Neural crest cell (in vitro differentiated cells): ENCODE measurements at places on chromosomes 7 and 10.

DNA sequence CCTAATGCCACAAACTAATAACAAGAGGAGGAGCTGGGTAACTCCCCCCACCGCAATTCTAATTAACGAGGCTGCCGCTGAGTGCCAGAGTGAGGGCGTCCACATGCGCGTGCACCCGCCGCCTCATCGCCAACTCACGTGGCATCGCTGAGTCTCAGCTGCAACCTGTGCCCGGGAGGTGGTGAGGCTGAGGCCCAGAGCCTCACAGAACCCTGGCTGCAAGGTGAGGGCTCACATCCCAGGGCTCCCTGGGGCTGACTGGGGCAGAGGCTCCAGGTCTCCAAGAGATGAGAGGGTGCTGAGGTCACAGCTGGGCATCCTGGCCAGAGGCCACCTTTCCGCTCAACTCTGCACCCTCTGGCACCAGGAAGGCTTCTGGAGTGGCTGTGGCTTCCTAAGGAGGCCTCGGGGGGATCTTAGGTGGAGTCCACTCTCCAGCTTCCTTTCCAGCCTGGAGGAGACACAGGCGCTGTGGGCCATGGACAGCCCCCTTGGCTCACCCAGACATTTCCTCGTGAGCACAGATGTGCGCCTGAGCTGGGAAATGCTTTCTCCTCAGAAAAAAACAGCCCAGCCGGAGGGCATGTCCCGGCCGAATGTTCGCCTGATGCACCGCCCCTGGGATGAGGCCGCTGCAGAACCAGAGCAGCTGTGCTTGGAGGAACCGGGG lies 242.6 kb downstream of the MAD1L1 start:
- DNase-seq: no peak
- H3K4me1 ChIP-seq: no peaks in the 10 kb centered on the region
- peaks cover 3% of the 10 kb centered on the region for H3K36me3 ChIP-seq
- no peak overlapping the region for H3K27ac ChIP-seq
- H3K27me3 ChIP-seq: no peaks in the 10 kb centered on the region

DNA sequence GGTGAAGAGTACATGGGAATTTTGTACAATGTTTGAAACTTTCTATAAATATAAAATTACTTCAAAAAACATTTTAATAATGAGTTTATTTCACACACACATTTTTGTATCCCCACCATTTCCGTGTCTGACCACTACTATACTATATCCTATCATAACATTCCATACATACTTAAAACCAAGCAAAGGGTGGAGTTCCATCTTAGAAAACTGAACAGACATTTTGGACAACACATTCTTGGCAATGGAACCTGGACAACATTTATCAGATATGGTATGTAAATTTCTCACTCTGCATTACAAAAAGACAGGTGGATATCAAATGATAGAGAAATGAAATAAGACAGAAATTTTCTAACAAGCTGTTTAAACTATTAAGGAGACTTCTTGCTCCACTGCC lies 168.9 kb downstream of the TWIST1 start:
- H3K4me3 ChIP-seq: no peak overlapping the region
- no peak overlapping the region for H3K27ac ChIP-seq
- no peaks in the 10 kb centered on the region for H3K27me3 ChIP-seq
- peaks cover 13% of the 10 kb centered on the region for H3K4me1 ChIP-seq
- DNase-seq: no peak
- H3K36me3 ChIP-seq: no peaks in the 10 kb centered on the region

DNA sequence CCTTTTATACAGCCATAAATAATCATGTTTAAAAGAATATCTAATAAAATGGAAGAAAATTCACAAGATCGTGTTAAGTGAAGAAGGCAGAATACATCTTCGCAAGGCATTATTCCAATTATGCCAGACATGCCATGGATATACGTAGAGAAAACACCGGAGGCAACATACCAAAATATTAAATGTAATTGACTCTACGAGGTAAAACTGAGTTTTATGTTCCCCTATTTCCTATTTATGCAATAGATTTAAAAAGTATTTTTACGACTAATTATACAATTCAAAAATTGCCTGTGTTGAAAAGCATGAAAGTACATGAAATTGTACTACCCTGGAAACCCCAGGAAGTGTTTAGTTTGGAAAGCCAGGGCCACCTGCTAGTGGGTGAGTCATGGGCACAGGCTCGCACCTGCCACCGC lies 936 bp upstream of the REPIN1 start:
- H3K27me3 ChIP-seq: peaks cover 2% of the 10 kb centered on the region
- peak overlapping the region; percentile 83 for H3K4me3 ChIP-seq
- peaks cover 38% of the 10 kb centered on the region for H3K4me1 ChIP-seq
- peak overlapping the region; percentile 95 for H3K27ac ChIP-seq
- no peak for DNase-seq

- peak overlapping the region; percentile 73 for H3K4me3 ChIP-seq
- DNase-seq: peak; percentile 67
- H3K4me1 ChIP-seq: peaks cover 22% of the 10 kb centered on the region
- H3K36me3 ChIP-seq: no peaks in the 10 kb centered on the region
- H3K27ac ChIP-seq: peak overlapping the region; percentile 81
- H3K27me3 ChIP-seq: peaks cover 51% of the 10 kb centered on the region
These were observed 2.1 kb downstream of the PCOLCE start for GRCh38 chr7:100604028-100604975.

- H3K27ac ChIP-seq: no peak overlapping the region
- no peak for DNase-seq
- no peak overlapping the region for H3K4me3 ChIP-seq
- no peaks in the 10 kb centered on the region for H3K4me1 ChIP-seq
- H3K36me3 ChIP-seq: no peaks in the 10 kb centered on the region
- peaks cover 6% of the 10 kb centered on the region for H3K27me3 ChIP-seq
These were observed 79.4 kb downstream of the EMX2 start for GRCh38 chr10:117621795-117622420.
